Amniotic stem cell (primary cell): ENCODE measurements at places on chromosomes 16 and 17.

DNA sequence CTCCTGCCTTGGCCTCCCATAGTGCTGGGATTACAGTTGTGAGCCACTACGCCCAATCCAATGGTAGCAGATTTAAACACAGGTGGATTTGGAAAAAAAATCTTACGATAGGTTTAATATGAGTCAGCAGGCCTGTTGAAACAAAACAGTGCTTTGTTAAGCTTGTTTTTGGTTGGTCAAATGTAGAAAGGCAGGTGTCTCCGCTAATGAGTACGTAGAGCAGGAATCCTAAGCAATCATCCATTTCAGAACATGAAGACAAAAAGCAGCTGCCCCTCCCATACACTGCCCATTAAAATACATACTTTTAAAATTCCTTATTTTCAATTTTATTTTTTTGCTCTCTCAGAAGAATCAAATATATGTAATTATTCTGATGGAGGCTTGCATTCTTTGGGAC lies 1.9 kb upstream of the WWOX start:
- no peak for DNase-seq

DNA sequence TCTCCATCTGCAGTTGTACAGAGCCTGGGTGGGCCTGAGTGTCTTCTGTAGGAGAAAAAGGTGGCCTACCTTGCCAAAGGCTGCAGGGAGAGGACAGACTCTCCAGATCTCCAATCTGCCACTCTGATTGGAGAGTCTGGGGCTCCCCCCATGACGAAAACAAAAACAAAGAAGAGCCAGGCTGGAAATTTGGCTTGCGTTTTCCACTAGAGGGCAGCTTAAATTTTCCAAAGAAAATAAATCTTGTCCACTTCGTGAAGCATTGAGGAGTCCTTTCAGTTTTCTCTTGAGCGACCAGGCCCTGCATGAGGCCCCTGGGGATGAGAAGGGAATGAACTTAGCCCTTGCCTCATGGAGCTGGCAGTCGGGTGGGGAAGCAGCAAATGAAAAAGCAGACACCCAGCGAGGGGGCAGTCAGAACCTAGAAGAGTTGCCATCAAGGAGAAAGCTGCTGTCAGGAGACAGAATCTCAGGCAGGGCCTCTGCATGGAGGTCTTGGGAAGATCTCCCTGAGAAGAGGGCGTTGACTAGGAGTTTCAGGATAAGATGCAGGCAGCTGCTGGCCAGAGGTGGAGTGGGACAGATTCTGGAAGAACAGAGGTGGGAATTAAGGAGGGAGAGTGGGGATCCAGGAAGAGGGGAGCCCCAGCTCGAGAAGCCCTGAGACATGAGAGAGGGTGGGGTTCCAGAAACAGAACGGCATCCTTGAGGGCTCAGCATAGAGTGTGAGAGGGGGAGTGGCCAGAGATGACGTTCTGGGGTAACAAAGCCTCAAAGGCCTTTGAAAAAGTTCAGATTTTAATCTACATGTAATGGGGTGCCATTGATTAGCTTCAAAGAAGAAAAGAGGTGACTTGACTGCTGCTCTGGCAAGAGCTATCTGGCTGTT lies 8.4 kb upstream of the SHCBP1 start:
- DNase-seq, result peak; percentile 42

DNA sequence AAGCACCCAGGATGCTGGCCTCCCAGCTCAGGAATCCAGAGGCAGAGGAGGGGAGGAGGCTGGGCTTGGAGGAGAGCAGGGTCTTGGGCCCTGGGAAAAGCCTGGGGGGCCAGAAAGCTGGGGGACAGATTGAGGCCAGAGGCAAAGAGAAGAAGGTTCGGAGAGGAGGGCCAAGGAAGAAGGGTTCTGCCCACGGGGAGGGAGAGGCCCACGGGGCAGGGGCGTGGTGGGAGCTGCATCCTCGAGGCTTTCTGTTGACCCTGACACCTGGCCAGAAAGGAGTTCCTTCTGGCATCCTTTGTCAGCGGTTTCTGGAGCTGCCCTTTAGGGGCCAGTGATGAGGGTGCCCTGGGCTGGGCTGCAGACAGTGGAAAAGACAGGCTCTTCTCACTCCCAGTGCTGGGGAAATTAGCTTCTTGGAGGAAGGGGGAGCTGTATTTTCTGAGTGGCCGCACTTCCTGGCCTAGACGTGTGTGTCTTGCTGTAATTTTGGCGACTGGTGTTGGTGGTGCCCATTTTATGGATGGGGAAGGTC lies 308.7 kb downstream of the SEC14L1 start:
- no peak for DNase-seq

DNA sequence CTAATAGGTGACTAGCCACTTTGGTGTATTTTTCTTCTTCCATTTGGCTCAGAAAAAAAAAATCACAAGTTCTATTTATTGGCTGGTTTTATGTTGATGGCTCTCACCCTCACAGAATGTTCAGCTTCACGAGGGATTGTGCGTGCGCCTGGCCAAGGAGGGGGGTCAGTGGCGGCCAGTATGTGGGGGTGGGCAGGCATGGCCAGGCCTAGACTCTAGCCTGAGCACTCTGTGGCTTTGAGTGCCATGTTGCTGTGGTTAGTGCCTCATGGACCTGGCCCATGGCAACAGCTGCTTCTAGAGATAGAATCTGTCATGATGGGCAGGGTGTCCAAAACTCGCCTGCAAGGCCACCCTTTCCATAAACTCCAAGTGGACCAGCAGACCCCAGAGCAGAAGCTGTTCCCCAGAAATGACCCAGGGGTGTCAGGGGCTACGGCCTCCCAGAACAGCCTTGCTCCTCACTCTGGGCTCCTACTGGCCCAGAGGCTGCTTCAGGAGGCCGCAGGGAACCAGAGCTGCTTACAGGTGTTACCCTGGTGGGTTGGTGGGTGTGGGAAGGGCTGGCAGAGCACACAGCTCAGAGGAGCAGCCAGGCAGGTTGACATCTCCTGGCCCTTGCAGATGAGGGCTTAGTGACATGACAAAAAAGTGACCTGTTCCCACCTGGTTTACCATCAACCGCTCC lies 124.9 kb downstream of the SOCS1 start:
- DNase-seq, result no peak
